ENCODE measurements at places on chromosomes 2 and 18. TPM values are rescaled to one million over a fixed set of nuclear protein-coding genes. Genes with fewer than 3 reads are reported as not detected.

- H3K4me3 ChIP-seq = no peak overlapping the region
- H3K36me3 ChIP-seq = peaks cover 5% of the 10 kb centered on the region
- H3K27ac ChIP-seq = no peak overlapping the region
- H3K4me1 ChIP-seq = peaks cover 12% of the 10 kb centered on the region
- H3K27me3 ChIP-seq = no peaks in the 10 kb centered on the region
- no peak for DNase-seq
Measured at GRCh38 chr18:69774831-69775230, 172.8 kb downstream of the CD226 start.

DNA sequence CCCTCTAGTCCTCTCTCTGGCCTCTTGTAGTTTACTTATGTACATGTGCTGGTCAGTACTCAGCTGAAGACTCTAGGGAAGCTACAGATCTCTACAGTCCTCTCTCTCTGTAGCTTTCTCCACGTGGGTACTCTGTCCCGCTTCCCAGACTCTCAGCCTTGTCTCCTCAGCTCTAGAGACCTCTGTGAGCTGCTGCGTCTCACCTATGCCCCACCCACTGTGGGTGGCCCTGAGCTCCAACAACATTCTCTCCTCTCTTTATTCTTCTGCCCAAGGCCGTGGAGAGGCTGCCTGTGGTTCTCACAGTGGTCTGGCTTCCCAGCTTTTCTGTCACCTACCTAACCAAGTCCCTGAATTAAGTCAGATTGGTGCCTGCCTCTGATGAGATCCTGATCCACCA is 33.4 kb downstream of the MFSD6 start:
- peaks cover 61% of the 10 kb centered on the region for H3K36me3 ChIP-seq
- DNase-seq = no peak
- H3K27me3 ChIP-seq = no peaks in the 10 kb centered on the region
- H3K27ac ChIP-seq = no peak overlapping the region
- H3K4me3 ChIP-seq = no peak overlapping the region

- peaks cover 2% of the 10 kb centered on the region for H3K36me3 ChIP-seq
- H3K27me3 ChIP-seq = peaks cover 9% of the 10 kb centered on the region
- H3K4me1 ChIP-seq = peaks cover 42% of the 10 kb centered on the region
- DNase-seq = no peak
Measured at GRCh38 chr2:12302140-12302539, 414.6 kb upstream of the TRIB2 start.

GRCh38 chr18:13826209-13826608 is 2.3 kb downstream of the MC5R start:
- peaks cover 25% of the 10 kb centered on the region for H3K27me3 ChIP-seq
- no peak overlapping the region for H3K4me3 ChIP-seq
- no peak overlapping the region for H3K27ac ChIP-seq

DNA sequence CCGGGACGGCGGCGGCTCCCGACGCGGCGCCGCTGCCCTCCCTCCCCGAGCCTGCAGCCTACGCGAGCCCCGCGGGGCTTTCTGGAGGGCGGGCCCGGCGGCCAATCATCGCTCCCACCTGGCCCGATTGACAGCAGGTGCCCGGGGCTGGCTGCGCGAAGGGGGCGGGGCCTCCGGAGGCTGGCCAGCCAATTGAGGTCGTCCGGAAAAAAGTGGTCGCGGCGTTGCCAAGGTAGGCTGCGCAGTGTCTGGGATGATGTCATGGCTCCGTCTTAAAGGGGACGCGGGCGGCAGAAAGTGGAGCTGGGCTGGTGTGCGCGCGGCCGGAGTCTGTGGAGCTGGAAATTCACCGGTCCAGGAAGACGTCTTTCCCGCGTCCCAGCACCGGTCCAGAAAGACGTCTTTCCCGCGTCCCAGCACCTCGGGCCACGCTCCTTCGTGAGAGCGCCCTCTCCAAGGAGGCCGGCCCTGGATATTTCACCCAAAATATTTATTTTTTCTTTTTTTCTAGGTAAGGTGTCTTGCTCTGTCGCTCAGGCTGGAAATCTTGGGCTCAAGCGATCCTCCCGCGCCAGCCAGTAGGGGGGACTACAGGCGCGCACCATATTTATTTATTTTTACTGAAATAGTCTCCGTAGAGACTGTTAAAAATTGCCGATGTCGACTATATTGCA is at the start of gene ACTR1B:
ACTR1B (minus strand) TSS at position 83 of the 674 bp plus-strand sequence. CDS start 154 bp downstream, outside the sequence.
- peak within 1 kb of the TSS; percentile 92 for H3K4me3 ChIP-seq
- peak; percentile 98 for DNase-seq
- H3K27ac ChIP-seq = peak within 1 kb of the TSS; percentile 98
- H3K36me3 ChIP-seq = peaks cover 35% of the 10 kb centered on the region
- peaks cover 30% of the 10 kb centered on the region for H3K4me1 ChIP-seq

DNA sequence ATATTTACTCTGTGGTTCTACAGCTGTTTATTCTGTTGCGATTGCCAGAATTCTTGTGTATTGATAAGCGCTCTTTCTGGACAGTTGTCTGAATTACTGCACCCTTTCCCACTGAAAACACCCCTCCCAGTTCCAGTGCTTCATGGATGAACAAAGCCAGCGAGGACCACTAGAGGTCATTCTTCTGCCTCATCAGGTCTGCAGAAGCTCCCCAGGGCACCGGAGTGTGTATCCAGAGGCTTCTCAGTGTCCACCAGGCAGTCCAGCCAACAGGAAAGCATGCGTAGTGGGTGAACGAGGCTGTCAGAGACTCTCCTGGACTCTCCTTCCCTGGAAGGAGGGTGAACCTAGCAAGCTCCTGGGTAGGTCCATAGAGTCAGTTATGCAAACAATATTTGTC is 40.6 kb upstream of the INHBB start:
- no peak overlapping the region for H3K4me3 ChIP-seq
- H3K27me3 ChIP-seq = no peaks in the 10 kb centered on the region
- peaks cover 13% of the 10 kb centered on the region for H3K4me1 ChIP-seq

The IL1R2 gene
- total RNA-seq = 0.97 TPM

DNA sequence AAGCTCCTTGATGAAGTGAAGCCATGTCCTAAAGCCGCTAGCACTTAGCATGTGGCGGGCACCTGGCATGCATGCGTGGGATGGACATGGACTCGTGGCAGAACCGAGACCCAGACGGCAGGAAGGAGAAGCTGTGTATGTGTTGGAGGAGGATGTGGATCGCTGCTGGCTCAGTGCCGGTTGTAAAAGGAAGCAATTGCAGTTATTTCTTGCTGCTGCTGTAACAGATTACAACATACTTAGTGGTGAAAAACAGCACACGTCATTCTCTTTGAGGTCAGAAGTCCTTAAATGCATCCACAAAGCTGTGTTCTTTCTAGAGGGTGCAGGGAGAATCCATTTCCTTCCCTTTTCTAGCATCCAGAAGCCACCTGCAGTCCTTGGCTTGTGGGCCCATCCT is 74.6 kb downstream of the AGAP1 start:
- no peak overlapping the region for H3K27ac ChIP-seq
- H3K36me3 ChIP-seq = no peaks in the 10 kb centered on the region
- H3K4me1 ChIP-seq = no peaks in the 10 kb centered on the region
- no peak overlapping the region for H3K4me3 ChIP-seq
- no peaks in the 10 kb centered on the region for H3K27me3 ChIP-seq

GRCh38 chr18:34651586-34652369 is 58.3 kb upstream of the DTNA start:
- H3K27me3 ChIP-seq = no peaks in the 10 kb centered on the region
- no peaks in the 10 kb centered on the region for H3K4me1 ChIP-seq
- DNase-seq = no peak
- no peaks in the 10 kb centered on the region for H3K36me3 ChIP-seq

- H3K4me1 ChIP-seq = no peaks in the 10 kb centered on the region
- H3K27ac ChIP-seq = no peak overlapping the region
- H3K36me3 ChIP-seq = no peaks in the 10 kb centered on the region
Measured at GRCh38 chr18:33424266-33424946, 16.1 kb downstream of the CCDC178 start.

The IL1R1 gene
- total RNA-seq = 0.52 TPM

- no peak overlapping the region for H3K4me3 ChIP-seq
- DNase-seq = no peak
- H3K27me3 ChIP-seq = no peaks in the 10 kb centered on the region
- peaks cover 18% of the 10 kb centered on the region for H3K36me3 ChIP-seq
- H3K27ac ChIP-seq = no peak overlapping the region
Measured at GRCh38 chr2:10307561-10308156, 5.0 kb downstream of the HPCAL1 start.

DNA sequence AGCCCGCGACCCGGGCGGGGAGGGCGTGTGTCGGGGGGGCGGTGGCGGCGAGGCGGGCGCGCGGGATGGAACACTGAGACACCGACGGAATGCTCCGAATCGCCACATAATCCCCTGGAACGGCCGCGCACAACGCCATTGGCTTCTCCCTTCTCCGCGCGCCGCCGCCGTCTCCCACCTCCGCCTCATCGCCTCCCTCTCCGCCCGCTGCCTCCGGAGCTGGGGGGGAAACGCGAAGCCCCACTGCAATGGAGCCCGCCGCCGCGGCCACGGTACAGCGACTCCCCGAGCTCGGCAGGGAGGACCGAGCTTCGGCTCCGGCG is at the start of gene PHLPP1:
PHLPP1 (plus strand) TSS at position 106 of the 323 bp plus-strand sequence; CDS start at position 249, 143 bp downstream.
- H3K27ac ChIP-seq = peak within 1 kb of the TSS; percentile 76
- H3K27me3 ChIP-seq = peaks cover 9% of the 10 kb centered on the region
- H3K36me3 ChIP-seq = peaks cover 11% of the 10 kb centered on the region
- peaks cover 35% of the 10 kb centered on the region for H3K4me1 ChIP-seq

GRCh38 chr2:164039270-164039669 is 303.5 kb upstream of the FIGN start:
- H3K4me1 ChIP-seq = no peaks in the 10 kb centered on the region
- H3K27ac ChIP-seq = no peak overlapping the region
- no peak for DNase-seq
- H3K4me3 ChIP-seq = no peak overlapping the region

DNA sequence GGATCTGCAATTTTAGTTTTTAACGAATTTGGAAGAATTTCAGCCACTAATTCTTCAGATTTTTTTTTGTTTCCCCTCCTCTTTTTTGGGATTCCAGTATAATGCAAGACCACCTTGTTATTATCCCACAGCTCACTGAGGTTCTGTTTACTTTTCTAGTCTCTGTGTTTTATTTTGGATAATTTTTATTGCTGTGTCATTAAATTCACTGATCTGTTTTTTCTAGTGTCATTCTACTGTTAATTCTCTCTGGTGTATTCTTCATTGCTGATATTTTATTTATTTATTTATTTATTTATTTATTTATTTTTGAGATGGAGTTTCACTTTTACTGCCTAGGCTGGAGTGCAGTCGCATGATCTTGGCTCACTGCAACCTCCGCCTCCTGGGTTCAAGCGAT is 32.2 kb downstream of the UBR3 start:
- H3K27ac ChIP-seq = no peak overlapping the region
- no peak overlapping the region for H3K4me3 ChIP-seq
- no peaks in the 10 kb centered on the region for H3K27me3 ChIP-seq

- no peak for DNase-seq
- no peaks in the 10 kb centered on the region for H3K27me3 ChIP-seq
- H3K4me3 ChIP-seq = no peak overlapping the region
- H3K27ac ChIP-seq = no peak overlapping the region
Measured at GRCh38 chr2:104487366-104487765, 366.5 kb upstream of the POU3F3 start.

The HOXD4 gene
- total RNA-seq = not detected

- H3K27me3 ChIP-seq = no peaks in the 10 kb centered on the region
- no peak for DNase-seq
- no peaks in the 10 kb centered on the region for H3K36me3 ChIP-seq
- no peak overlapping the region for H3K4me3 ChIP-seq
- H3K27ac ChIP-seq = no peak overlapping the region
Measured at GRCh38 chr2:122081751-122082150, 326.3 kb downstream of the TSN start.

DNA sequence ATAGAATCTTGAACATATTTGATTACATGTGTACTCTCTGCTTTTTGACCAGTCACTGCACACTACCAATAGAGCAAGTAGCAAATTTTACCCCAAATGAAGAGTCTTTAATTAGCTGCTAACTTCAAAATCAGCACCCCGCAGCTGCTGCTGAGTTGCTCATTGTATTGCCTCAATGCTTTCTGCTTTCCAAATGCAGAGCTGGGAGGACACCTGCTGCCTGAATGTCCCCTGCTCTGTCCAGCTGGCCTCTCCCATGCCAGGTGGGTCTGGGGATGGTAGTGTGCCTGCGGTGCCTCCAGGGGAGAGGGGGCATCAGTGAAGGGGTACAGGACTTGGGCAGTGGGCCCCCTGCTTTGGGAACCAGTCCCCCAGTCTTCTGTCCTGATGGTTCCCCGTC is 184.8 kb downstream of the PRKCE start:
- H3K27ac ChIP-seq = no peak overlapping the region
- peaks cover 2% of the 10 kb centered on the region for H3K36me3 ChIP-seq
- peaks cover 41% of the 10 kb centered on the region for H3K4me1 ChIP-seq
- DNase-seq = no peak
- no peaks in the 10 kb centered on the region for H3K27me3 ChIP-seq

GRCh38 chr18:78423811-78424210 is 555.8 kb upstream of the SALL3 start:
- H3K27ac ChIP-seq = no peak overlapping the region
- no peak for DNase-seq
- no peaks in the 10 kb centered on the region for H3K36me3 ChIP-seq
- H3K27me3 ChIP-seq = no peaks in the 10 kb centered on the region
- no peaks in the 10 kb centered on the region for H3K4me1 ChIP-seq
- no peak overlapping the region for H3K4me3 ChIP-seq

GRCh38 chr2:209936106-209936666 is 66.3 kb upstream of the RPE start:
- H3K27me3 ChIP-seq = peaks cover 2% of the 10 kb centered on the region
- no peak overlapping the region for H3K4me3 ChIP-seq
- DNase-seq = no peak
- peaks cover 5% of the 10 kb centered on the region for H3K4me1 ChIP-seq
- no peaks in the 10 kb centered on the region for H3K36me3 ChIP-seq

GRCh38 chr2:12678186-12678585 is 38.5 kb upstream of the TRIB2 start:
- no peak overlapping the region for H3K4me3 ChIP-seq
- no peak for DNase-seq
- no peak overlapping the region for H3K27ac ChIP-seq

DNA sequence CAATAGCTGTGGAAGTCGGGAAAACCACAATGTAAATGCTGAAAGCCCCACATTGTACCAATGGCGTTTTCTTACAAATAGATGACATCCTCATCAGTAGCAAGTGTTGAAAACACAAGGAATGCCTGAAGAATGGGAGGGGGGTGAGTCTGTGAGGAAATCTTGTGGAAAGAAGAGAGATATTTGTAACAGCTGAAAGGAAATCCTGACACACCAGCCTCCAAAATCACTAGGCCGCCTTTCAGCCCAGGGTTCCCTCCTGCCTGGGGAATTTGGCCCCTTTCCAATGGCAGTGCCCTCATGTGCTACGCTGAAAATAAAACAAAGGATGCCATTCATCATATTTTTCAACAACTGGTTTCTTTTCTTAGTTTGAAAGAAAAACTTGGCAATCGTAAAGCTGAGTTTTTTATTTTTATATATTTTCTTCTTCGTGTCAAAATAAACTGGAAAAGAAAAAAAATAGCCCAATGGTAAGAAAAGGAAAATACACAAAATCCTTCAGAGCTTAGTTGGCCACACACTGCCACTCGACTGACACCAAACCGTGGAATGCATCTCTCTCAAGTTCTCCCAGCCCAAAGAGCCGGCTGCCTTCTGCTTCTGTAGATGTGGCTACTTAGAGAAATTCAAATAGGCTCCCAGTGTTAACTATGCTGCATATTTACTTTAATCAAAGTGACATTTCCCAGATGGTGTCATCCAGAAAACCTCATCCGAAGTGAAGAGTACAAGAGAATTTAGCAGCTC is 52.0 kb downstream of the FTCDNL1 start:
- no peak overlapping the region for H3K4me3 ChIP-seq
- peaks cover 5% of the 10 kb centered on the region for H3K27me3 ChIP-seq
- no peak for DNase-seq
- H3K4me1 ChIP-seq = no peaks in the 10 kb centered on the region
- no peaks in the 10 kb centered on the region for H3K36me3 ChIP-seq

GRCh38 chr2:25497918-25498407 is 156.2 kb upstream of the DNMT3A start:
- no peak for DNase-seq
- H3K27ac ChIP-seq = no peak overlapping the region
- H3K27me3 ChIP-seq = no peaks in the 10 kb centered on the region
- H3K36me3 ChIP-seq = no peaks in the 10 kb centered on the region
- peaks cover 9% of the 10 kb centered on the region for H3K4me1 ChIP-seq
- H3K4me3 ChIP-seq = no peak overlapping the region

Measured in activated T-helper 2 cell treated with anti-CD3 and anti-CD28 coated beads, Interferon-gamma antibody, Interleukin-2, Interleukin-4, amounts not matched to agents 10 μg/mL and 5 μg/mL and 100 μg/mL, durations not matched to agents 14 hours and 24 hours and 36 hours (primary cell).